Stimulated activated naive CD8-positive, alpha-beta T cell treated with anti-CD3 and anti-CD28 coated beads, Interleukin-15, Interleukin-2, amounts not matched to agents 100 U/mL and 50 U/mL, for 24 hours (primary cell): ENCODE measurements at places on chromosomes 11 and 22.

DNA sequence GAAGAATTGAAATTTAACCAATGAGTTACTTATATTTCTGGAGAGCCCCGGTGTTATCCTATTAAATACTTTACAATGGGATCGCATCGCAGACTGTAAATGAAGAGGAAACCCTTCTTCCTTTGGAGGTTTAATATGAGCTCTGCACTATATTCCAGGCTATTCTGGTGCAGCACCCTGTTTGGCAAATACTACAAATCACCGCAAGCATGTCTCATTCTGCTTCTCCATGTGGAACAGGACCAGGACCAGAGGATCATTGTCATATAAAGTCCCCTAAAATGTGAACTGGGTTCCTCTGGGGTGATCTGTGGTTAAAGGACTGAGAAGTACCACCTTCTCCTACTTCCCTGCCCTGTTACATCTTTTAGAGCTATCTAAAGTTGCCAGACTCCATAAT is 703.7 kb downstream of the DLG2 start:
- no peak for DNase-seq

DNA sequence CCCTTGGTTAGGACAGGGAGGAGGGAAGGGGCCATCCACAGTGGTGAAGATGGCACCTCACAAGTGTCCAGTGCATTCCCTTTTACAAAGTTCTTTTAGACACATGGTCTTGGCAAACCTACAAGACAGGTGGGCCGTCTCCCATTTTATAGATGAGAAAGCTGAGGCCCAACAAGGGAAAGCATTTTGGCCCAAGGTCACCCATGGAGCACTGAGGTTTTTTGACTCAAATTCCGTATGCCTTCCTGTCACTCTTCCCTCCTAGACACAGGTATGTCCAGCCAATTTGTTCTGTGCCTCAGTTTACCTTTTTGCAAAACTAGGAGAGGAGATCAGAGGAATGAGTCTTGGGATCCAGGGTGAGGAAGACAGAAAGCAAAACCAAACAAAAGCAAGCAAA is 1.2 kb downstream of the C1QTNF4 start:
- DNase-seq: no peak

DNA sequence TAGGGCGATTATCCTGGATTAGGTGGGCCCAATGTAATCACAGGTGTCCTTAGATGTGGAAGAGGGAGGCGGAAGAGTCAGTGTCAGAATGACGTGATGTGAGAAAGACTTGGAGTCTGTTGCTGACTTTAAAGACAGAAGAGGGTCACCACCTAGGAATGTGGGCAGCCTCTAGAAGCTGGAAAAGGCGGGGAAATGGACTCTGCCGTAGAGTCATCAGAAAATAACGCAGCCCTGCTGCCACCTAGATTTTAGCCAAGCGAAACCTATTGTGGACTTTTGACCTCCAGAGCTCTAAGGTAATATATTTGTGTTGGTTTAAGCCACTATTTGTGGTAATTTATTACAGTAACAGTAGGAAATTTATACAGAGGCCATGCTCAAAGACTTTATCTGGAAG is 4.8 kb downstream of the DDX10 start:
- DNase-seq: no peak

- peak; percentile 86 for DNase-seq
These were observed 89.8 kb downstream of the RPS6KA4 start for GRCh38 chr11:64448599-64449380.

DNA sequence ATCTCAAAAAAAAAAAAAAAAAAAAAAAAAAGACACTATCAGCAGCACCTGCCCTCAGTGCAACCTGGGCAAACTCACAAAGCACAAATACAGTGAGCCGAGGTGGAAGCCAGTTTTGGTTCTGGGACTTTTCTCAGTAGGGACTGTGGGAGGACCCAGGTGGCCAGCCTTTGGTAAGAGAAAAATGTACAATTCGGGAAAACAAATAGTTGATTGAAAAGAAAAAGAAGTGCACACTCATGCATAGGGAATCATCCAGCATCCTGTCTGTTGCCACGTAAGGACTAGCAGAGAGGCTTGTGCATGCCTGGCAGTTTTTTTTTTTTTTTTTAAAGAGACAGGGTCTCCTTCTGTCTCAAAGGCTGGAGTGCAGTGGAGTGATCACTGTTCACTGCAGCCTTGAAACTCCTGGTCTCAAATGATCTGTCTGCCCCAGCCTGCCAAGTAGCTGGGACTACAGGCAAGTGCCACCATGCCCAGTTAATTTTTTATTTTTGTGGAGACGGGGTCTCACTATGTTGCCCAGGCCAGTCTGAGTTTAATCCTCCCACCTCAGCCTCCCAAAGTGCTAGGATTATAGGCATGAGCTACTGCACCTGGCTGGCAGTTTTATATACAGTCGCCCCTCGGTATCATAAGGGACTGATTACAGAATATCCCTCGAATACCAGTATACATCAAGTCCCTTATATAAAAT is 36.7 kb downstream of the TPST2 start:
- no peak for DNase-seq
